ENCODE measurements at places on chromosomes 16 and 17. TPM values are rescaled to one million over a fixed set of nuclear protein-coding genes. Genes with fewer than 3 reads are reported as not detected.

Gene UBALD2
- 18.3 TPM for polyA plus RNA-seq

Gene SOST
- not detected for polyA plus RNA-seq

Gene CCDC144A
- 2.0 TPM for polyA plus RNA-seq

Gene YBX2
- 2.4 TPM for polyA plus RNA-seq

Gene MRPL28
- 44.6 TPM for polyA plus RNA-seq

Gene SPECC1
- polyA plus RNA-seq, result 6.0 TPM

Gene PCTP
- polyA plus RNA-seq, result 11.6 TPM

Gene RAI1
- 17.8 TPM for polyA plus RNA-seq

Gene NPIPA8
- 1.1 TPM for polyA plus RNA-seq

Gene MPP3
- 4.4 TPM for polyA plus RNA-seq

Gene TOB1
- polyA plus RNA-seq, result 64.6 TPM

Gene KRT31
- polyA plus RNA-seq, result 5.9 TPM

GRCh38 chr16:49529411-49530045 lies 155.9 kb downstream of the C16orf78 start:
- no peak for DNase-seq

- DNase-seq, result no peak
These were observed 16.7 kb upstream of the ADGRG1 start for GRCh38 chr16:57611706-57612105.

GRCh38 chr17:43790311-43790940 lies 10.2 kb downstream of the CFAP97D1 start:
- DNase-seq, result no peak

DNA sequence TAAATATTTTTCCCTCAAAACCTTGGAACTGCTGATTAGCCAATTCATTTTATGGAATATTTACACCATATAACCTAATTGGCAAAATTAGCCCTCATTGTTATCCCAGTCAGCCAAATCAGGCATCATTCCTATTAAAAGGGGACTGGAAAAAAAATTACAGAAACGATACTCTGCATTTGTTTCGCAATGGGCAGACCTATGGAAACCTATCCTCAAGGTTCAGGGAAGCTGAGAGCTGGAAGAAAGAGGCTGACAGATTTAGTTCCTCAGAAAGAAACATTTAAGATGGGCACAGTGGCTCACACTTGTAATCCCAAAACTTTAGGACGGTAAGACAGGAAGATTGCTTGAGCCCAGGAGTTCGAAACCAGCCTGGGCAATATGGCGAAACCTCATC lies 85.6 kb upstream of the RPH3AL start:
- no peak for DNase-seq

DNA sequence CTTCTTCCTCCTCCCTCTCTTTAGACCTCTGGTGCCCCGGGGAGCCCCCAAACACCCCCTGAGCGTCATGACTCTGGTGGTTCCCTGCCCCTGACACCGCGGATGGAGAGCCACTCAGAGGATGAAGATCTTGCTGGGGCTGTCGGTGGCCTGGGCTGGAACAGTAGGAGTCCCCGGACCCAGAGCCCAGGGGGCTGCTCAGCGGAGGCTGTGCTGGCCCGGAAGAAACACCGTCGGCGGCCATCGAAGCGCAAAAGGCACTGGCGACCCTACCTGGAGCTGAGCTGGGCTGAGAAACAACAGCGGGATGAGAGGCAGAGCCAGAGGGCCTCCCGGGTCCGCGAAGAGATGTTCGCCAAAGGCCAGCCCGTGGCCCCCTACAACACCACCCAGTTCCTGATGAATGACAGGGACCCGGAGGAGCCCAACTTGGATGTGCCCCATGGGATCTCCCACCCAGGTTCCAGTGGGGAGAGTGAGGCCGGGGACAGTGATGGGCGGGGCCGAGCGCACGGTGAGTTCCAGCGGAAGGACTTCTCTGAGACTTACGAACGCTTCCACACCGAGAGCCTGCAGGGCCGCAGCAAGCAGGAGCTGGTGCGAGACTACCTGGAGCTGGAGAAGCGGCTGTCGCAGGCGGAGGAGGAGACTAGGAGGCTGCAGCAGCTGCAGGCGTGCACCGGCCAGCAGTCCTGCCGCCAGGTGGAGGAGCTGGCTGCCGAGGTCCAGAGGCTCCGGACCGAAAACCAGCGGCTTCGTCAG lies 7.5 kb downstream of the HEXIM2 start:
- DNase-seq, result no peak

DNA sequence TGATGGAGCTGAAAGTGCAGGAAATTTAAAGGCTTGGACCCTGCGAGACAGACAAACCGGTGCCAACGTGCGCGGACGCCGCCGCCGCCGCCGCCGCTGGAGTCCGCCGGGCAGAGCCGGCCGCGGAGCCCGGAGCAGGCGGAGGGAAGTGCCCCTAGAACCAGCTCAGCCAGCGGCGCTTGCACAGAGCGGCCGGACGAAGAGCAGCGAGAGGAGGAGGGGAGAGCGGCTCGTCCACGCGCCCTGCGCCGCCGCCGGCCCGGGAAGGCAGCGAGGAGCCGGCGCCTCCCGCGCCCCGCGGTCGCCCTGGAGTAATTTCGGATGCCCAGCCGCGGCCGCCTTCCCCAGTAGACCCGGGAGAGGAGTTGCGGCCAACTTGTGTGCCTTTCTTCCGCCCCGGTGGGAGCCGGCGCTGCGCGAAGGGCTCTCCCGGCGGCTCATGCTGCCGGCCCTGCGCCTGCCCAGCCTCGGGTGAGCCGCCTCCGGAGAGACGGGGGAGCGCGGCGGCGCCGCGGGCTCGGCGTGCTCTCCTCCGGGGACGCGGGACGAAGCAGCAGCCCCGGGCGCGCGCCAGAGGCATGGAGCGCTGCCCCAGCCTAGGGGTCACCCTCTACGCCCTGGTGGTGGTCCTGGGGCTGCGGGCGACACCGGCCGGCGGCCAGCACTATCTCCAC lies at the start of gene NOG:
Gene NOG, plus strand, starts transcription at position 54 of the 674 bp plus-strand sequence. Its CDS starts 525 bp downstream, at position 579.
- no peak for DNase-seq

GRCh38 chr16:3118846-3119245 lies 6.5 kb downstream of the ZNF205 start:
- no peak for DNase-seq

DNA sequence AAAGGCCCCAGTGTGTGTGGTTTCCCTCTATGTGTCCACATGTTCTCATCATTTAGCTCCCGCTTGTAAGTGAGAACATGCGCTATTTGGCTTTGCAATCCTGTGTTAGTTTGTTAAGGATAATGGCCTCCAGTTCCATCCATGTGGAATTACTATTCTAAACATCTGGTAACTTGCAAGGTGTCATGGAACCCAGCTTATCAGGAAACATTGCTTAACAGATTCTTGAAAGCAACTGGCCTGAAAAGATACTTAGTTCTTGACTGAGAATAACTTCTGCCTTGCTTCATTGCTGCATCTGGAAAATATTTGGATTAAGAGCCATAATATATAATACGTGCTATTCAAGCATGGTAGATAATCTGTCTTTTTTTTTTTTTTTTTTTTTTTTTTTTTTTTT lies 27.8 kb downstream of the PAFAH1B1 start:
- DNase-seq, result no peak

DNA sequence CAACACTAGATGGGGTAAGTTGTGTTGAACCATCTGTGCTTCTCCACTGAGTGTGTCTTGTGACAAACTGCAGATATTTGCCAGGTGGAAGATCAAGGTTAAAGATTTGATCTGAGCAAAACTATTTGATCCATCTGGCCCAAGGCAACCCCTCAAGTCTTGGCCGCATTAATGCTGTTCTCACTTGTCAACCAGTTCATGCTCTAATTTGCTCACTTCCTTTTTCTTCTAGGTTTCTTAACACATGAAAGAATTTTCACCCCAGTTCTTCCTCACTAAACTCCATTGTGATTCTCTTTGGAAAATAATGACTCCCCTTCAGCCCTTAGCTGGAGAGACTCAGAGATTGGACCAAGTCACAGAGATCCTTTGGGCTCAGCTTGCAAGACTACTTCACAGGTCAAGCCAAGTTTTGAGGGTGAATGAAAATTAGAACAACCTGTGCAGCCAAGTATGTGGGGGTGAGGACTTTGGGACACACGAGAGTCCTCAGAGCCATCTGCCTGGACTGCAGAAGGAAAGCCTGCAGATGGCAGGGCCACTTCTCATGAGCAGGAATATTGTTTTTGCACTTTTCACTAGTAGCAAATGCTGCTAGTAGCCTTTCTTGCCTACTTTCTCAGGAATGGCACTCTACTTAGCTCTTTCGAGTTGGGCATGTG lies 166.5 kb downstream of the AXIN2 start:
- DNase-seq, result no peak

DNA sequence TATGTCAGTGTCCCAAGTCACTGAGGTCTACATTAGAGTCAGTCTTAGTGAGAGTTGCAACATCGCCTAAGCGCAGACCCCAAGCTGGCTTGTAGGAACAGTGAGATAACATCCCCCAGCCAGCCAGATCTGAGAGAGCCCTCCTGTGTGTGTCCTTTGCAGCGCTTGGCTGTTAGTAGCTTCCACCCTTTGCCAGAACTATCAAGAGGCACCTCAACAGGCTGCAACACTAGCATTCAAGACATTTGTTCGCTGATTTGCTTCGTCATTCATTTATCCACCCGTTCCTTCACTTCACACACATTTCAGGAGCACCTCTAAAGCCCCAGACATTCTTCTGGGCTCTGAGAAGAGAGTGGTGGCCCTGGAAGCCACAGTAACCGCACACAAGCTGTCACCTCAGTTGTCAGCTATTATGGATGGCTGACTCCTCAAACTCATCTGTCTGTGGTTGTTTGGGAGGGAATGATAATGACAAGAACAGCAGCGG lies 289.6 kb downstream of the WWOX start:
- DNase-seq, result no peak

GRCh38 chr17:58136669-58137279 lies 11.4 kb upstream of the OR4D1 start:
- no peak for DNase-seq

- DNase-seq, result no peak
These were observed 15.0 kb downstream of the GALNS start for GRCh38 chr16:88841521-88842307.

- DNase-seq, result no peak
These were observed 20.9 kb upstream of the MPRIP start for GRCh38 chr17:17021194-17021863.

DNA sequence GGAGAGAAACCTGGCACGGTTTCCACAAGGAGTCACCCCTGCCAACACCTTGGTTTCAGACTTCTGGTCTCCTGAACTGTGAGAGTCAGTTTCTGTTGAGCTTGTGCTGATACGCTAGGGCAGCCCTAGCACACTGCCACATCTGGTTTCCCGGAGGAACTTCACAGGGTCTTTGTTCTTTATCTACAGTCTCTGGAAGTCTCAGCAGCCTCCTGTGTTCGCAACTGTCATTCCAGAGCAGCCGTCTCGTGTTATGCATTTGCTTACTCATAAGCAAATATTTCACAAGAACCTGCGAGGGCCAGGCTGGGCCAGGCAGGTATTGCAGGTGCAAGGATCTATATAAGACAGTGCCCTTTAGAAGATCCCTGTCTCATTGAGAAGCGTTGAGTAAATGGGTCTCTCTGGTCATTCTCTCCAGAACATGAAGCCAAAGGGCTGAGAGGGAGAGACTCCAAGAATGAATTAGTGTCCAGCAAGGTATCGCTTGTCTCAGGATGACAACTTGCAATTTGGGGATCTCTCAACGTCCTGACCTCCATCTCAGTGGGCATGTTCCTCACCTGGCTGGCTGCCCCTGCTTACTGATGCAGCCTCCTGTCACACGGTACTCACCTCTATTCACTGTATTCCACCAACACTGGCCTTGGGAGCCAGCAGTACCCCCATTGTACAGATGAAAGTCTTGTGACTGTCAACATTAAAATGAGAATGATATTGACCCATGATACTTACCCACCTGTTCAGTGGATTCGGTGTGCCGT lies 141.2 kb downstream of the WWOX start:
- DNase-seq, result no peak

- DNase-seq, result no peak
These were observed 40.5 kb downstream of the FTO start for GRCh38 chr16:53744449-53744848.

GRCh38 chr17:39700148-39700987 lies 504 bp downstream of the ERBB2 start:
- DNase-seq, result peak; percentile 41

DNA sequence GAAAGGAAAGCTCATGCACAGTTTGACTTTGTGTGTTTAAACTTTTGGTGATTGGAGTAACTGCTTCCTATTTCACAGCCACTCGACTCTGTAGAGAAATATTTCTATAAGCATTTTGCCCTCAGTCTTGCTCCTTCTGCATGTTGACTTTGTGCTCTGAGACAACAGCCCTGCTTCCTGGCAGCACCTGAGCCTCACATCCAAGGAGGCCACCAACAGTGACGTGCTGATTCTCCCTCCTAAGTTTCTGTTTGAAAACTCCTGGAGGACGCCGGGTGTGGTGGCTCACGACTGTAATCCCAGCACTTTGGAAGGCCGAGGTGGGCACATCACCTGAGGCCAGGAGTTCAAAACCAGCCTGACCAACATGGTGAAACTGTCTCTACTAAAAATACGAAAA lies 23.9 kb upstream of the WSB1 start:
- DNase-seq, result no peak

GRCh38 chr17:17714261-17714866 lies 33.1 kb downstream of the RAI1 start:
- no peak for DNase-seq

DNA sequence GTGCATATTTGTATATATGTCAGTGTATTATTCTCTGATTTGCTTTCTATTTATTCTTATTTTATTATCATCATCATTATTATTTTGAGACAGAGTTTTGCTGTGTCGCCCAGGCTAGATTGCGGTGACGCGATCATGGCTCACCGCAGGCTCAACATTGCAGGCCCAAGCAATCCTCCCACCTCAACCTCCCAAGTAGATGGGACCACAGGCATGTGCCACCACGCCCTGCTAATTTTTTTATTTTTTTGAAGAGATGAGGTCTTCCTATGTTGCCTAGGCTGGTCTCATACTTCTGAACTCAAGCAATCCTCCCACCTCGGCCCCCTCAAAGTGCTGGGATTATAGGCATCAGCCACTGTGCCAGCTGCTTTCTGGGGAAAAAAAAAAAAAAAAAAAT lies 8.4 kb upstream of the ARHGAP17 start:
- no peak for DNase-seq

GRCh38 chr17:38459567-38459966 lies 31.3 kb downstream of the ARHGAP23 start:
- DNase-seq, result no peak

- DNase-seq, result no peak
These were observed 56.5 kb downstream of the DNAH2 start for GRCh38 chr17:7774055-7774521.

- DNase-seq, result no peak
These were observed 44.6 kb upstream of the GSE1 start for GRCh38 chr16:85568519-85568918.

DNA sequence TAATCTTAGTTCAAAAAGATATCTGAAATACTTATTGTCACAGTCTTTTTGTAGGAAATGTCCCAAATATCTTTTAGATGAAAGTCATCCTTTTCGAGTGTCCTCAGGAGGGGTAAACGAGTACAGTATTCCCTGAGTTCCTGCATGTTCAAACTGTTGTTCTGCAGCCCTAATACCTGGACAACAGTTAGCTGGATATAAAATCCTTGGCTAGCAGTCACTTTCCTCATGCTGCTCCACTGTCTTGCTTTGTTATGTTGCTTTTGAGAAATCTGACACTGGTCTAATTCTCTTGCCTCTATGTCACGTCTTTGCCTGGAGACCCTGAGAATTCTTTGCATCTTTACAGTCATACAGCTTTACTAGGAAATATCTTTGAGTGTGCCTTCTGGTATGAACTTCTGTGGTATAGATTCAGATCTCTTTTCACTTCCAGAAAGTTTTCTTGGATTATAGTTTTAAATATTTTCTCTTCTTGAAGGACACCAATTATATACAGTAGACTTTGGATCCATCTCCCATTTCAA lies 9.5 kb downstream of the MBTD1 start:
- DNase-seq, result no peak

All from forelimb muscle (tissue), 1 donor.